ENCODE measurements at places on chromosomes 2 and 18.

GRCh38 chr18:77061281-77061945 is 71.2 kb downstream of the MBP start:
- DNase-seq: no peak

- no peak for DNase-seq
Observed at GRCh38 chr2:30678410-30679137, 128.7 kb downstream of the CAPN13 start.

- no peak for DNase-seq
Observed at GRCh38 chr2:144096531-144096930, 423.4 kb downstream of the ZEB2 start.

GRCh38 chr2:142307616-142308115 is 176.8 kb upstream of the LRP1B start:
- no peak for DNase-seq

DNA sequence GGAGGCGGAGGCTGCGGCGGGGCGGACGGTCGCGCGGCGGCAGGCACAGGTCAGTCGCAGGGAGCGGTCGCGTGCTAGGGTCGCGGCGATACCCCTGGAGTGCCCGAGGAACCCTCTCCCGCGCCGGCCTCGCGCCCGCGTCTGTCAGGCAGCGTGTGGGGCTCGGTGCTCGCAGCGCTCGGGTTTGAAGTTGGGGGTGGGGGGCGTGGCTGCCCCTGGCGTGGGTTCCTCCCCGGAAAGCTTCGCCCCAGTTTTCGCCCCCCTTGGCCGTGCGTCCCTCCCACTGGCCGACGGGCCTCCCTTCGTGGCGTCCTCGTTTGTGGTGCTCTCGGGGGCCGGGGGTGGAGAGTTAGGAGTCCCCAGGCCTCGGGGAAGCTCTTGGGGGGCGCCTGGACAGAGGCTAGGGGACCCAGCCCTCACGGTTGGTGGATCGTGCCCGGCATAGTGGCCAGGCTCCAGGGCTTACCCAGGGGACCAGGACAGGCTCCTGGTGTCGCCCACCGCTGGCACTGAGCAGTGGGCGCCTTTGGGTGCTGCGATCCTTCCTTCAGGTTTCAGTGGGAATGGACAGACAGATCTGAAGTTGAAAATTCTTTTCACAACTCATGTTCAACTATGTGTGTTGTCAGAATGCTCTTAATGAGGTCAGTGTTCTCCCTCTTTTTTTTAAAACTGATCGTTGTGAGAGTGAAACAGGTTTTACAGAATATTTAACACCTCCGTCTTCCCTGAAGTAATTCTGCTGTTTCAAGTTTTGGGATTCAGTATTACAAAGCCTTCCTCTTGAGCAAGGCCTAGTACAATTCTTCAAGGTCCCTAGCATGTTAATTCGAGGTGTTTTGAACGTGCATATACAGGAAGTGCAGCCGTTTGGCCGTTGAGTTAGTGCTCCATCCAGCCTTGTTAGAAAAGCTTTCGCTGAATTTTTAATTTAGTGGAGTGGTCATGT is 604 bp downstream of the RALBP1 start:
- peak; percentile 16 for DNase-seq

GRCh38 chr2:239769554-239770245 is 255.4 kb downstream of the NDUFA10 start:
- DNase-seq: no peak

DNA sequence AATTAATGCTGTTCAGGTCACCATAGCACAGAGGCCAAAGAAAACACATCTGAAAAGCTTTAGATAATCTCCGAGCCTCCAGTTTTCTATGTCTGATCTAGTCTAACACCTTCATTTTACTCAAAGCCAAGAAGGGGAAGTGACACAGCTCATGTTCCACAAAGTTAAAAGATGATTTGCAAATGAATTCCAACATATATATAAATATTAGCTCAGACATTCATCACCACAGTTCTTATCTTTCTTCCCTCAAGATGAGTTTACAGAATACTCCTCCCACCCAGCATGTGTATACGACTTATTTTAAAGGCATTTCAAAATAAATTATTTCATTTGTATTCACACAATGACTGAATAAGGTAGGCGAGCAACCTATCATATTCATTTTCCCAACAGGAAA is 82.4 kb downstream of the AAK1 start:
- DNase-seq: no peak

GRCh38 chr2:239008004-239008403 is 160.1 kb downstream of the TWIST2 start:
- DNase-seq: no peak

GRCh38 chr2:219461047-219461514 is 26.4 kb downstream of the SPEG start:
- DNase-seq: no peak

GRCh38 chr2:109473616-109474318 is 140.0 kb downstream of the SEPTIN10 start:
- no peak for DNase-seq

GRCh38 chr18:22422909-22423548 is 5.3 kb upstream of the CTAGE1 start:
- DNase-seq: no peak

GRCh38 chr2:130776550-130776949 is 21.2 kb downstream of the AMER3 start:
- DNase-seq: no peak

- no peak for DNase-seq
Observed at GRCh38 chr18:7980136-7980535, 413.0 kb downstream of the PTPRM start.

GRCh38 chr2:121132054-121132761 is 152.8 kb downstream of the TFCP2L1 start:
- no peak for DNase-seq

- DNase-seq: no peak
Observed at GRCh38 chr18:46019936-46020335, 52.1 kb downstream of the PSTPIP2 start.

GRCh38 chr2:233674995-233675394 is 3.3 kb downstream of the UGT1A9 start:
- DNase-seq: no peak

GRCh38 chr2:127155028-127155581 is 48.2 kb upstream of the BIN1 start:
- DNase-seq: no peak

DNA sequence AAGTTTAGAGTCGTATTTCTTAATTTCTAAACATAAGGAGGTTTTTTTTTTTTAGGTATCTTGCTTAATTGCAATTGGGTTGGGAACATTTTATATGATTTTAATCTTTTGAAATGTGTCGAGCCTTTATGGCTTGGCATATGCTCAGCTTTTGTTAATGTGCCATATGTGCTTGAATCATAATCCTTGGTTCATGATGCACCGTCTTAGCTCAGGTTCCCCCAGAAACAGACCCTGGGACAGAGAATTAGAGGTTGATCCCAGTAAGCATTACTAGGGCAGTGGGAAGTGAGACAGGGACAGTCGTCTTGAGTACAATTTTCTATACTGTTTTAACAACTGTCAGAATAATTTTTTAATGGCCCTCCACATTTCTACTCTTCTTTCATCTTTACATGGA is 9.3 kb downstream of the CHCHD5 start:
- DNase-seq: no peak

DNA sequence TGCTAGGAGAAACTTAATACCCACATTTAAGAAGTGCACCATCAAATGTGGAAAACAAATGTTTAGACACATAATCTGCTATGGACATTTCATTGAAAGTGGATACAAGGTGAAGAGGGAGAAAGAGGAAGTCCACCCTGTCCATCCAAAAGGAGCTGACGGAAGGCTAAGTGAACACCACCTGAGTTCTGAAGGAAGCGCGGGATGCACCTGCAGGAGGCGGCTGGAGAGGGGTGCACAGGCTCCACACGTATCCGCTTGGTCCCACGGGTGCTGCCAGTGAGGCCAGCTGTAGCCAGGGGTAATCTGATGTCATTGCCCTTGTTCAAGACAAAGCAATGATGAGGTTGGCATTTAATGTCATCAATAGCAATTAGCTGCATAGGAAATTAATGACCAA is 75.9 kb upstream of the TMEM18 start:
- no peak for DNase-seq

GRCh38 chr2:127324635-127325034 is 30.7 kb upstream of the ERCC3 start:
- no peak for DNase-seq

GRCh38 chr18:41418598-41418997 is 536.4 kb upstream of the PIK3C3 start:
- no peak for DNase-seq

DNA sequence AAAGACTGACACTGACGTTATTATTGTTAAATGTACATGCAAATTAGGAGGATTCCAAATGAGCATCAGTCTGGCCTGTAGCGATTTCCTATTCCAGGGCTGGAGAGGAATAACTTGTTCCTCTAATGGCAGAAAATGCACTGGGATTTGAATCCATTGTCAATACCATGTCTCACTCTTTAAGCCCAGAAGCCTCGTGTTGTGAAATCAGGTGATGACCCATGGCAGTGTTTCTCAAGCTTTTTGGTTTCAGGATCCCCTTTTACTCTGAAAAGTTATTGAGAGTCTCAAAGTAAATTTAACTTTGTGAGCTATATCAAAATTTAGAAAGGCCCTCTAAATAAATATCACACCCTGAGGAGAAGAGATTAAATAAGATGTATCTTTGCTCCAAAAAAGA is 279.2 kb downstream of the GALR1 start:
- no peak for DNase-seq

- DNase-seq: no peak
Observed at GRCh38 chr18:10329101-10329500, 125.3 kb upstream of the APCDD1 start.

DNA sequence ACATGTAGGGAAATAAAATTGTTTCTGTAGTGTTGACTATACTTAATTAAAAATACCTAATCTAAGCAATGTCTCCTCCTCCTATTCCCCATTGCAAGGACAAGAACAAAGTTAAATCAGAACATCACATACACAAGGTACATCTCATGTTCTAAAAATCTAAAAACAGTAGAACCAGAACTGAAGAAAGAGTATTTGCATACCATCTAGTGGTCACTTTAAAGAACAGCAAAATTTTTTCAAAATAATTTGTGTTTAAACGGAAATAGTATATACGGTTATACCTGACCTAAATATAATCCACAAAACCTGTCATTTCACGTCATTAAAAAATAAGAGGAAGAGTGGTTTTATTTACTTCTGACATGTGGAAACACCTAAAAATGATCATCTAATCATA is 294.3 kb upstream of the KCNH7 start:
- DNase-seq: no peak

DNA sequence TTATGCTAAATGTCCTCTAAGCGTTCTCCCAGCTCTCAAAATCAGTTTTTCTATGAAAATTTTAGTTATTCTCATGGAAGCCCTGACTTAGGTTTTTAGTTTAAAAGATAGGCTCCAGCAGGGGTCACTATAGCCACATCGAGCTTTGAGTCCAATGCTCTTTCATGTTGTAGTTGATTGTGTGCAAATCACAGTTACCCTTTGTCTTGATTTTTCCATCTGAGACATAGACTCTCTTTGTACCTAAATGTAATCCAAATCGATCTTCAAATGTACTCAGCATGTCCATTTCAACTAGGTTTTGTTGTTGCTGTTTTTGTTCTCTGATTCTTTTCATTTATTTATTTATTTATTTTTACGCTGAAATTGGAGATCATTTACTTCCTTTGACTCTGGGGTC is 26.4 kb upstream of the MSTN start:
- no peak for DNase-seq

DNA sequence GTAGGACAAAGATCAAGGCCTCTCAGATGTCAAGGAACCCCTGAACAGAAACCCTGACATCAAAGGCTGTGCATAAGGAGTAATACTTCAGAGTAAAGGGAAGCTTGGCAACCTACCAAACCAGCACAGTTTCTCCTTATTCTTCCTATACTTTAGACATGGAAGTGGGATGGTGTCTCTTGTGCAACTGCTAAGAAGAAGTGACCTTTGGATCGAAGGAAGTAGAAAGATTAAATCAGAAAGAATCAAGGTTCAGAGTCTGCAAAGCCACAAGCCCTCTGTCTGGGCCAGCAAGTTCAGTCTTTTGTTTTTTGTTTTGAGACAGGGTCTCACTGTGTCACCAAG is 66.2 kb upstream of the SLC39A10 start:
- DNase-seq: no peak

GRCh38 chr2:48369971-48370370 is 160.0 kb upstream of the STON1 start:
- DNase-seq: no peak

DNA sequence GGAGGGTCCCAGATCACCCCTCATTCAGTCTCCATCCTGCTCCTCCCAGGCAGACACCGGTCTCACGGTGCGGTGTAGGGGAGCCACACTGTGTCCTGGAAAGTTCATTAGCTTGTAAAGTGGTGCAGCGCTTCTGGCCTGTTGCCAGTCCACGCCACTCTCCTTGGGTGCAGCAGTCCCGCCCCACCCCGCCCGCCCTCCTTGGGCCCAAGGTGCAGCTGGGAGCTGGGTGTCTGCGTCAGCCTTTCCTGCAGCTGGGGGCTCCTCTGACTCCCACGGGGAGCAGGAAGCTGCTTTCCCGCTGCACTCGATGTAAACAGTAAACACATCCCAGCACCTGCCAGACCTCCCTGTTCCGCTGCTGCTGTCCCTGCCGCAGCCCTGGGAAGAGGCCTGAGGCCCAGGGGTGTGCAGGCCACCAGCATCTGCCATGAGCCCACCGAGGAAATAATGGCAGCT is 53.8 kb upstream of the ASB18 start:
- no peak for DNase-seq

DNA sequence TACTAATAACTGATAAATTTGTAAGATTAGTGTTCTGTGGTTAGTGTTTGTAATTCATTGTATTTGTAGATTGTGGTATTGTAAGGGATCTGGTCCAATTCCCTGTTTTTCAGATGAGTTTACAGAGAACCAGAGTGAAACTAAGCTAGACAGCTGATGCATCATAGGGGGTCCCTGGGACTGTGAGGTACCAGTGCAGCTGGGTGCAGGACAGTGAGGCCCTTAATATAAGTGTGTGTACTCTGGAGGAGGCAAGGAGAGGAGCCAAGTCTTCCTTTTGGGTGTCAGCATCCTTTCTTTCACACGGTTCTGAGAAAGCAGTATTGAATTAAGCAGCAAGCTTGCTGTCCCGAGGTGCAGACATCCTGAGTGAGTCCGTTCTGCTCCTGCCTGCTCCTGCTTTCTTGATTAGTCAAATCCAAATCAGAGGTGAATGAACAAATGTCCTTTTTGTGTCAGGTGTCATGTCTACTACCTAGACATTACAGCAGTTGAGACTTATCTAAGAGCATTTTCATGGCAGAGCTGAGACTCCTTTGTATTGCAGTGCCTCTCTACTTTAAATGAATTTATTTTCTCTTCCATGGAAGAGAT is 194.9 kb downstream of the MCFD2 start:
- DNase-seq: no peak

- DNase-seq: no peak
Observed at GRCh38 chr2:29463181-29463900, 348.1 kb downstream of the CLIP4 start.

GRCh38 chr2:27800856-27801255 is 29.3 kb downstream of the MRPL33 start:
- DNase-seq: no peak

Data from stimulated activated CD8-positive, alpha-beta memory T cell treated with anti-CD3 and anti-CD28 coated beads, Interleukin-2, amount 100 ng/mL, for 1 hour (primary cell).